ENCODE measurements at places on chromosomes 12 and 14.

DNA sequence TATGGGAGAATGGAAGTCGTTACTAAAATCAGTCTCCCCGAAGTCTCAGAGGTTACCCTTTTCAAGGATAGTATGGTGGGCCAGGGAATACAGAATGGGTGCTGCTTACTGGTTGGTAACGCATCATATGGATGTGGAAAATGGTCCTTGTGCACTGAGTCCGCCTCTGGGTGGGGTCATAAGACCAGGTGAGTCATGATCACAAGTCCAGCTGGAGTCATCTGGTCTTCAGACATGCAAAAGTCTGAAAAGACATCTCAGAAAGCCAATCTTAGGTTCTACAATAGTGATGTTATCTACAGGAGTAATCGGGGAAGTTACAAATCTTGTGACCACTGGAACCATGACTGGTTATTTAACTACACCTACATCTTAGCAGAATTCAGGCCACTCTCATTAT lies 71.9 kb upstream of the TCL1B start:
- DNase-seq = no peak

DNA sequence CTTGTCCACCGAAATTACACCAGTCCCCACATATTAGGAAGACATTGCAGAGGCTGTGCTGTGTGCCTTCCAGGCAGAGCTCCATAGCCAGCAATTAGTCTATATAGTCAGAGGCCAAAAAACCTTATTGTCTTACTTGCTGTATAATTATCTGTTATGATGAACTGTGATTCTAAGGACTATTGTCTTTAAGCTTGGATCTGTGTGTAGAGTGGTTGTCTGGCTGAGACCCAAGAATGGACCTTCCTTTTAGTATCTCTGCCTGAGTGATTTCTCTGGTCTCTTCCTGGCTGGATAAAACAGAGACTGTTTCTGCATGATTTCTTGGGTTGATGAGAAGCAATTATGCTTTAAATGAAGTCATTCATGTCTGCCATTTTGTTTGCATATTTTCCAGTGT lies 465.3 kb downstream of the PRKD1 start:
- DNase-seq = no peak

- DNase-seq = no peak
Observed at GRCh38 chr12:76804435-76804976, 40.6 kb downstream of the ZDHHC17 start.

DNA sequence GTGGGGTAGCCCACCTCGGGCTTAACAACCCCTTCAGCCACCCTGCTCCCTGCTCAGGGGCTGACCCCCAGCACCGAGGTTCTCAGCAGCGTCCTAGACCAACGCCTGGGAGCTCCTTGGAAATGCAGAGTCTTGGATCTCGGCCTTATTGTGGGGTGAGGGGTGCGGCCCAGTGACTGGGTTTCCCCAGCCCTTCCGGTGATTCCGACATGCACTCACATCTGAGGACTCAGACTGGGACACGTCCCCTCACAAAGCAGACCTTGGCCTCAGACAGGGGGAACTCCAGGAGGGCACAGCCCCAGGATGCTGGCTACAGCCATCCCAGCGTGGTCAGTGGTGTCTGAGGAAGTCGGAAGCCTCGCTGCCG lies 117.7 kb downstream of the RFLNA start:
- no peak for DNase-seq

GRCh38 chr14:79328863-79329262 lies 882.4 kb downstream of the DIO2 start:
- DNase-seq = peak; percentile 69

GRCh38 chr14:25518364-25518763 lies 468.4 kb upstream of the STXBP6 start:
- no peak for DNase-seq

GRCh38 chr12:42794806-42795205 lies 205.3 kb upstream of the PRICKLE1 start:
- DNase-seq = peak; percentile 83

GRCh38 chr12:116441292-116441691 lies 117.9 kb upstream of the MAP1LC3B2 start:
- no peak for DNase-seq

- no peak for DNase-seq
Observed at GRCh38 chr14:100321473-100322137, 1.5 kb upstream of the SLC25A47 start.

DNA sequence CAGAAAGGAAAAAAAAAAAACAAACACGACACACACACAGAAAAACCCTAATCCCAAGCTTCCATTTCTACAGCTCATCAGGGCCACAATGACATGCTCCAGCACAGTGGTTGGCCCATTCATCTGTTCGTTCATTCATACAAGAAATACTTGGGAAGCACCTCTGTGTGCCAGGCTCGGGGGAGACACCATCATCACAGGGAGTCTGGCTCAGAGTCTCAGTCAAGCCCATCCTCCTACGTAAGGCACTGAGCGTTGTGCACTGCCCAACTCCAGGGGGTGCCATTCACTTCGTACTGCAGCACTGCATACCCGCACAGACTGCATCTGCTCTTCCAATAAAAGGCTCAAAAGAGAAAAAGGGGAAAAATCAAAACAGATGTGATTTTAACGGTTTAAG lies 15.3 kb downstream of the VPS37B start:
- DNase-seq = peak; percentile 58

- no peak for DNase-seq
Observed at GRCh38 chr14:47427629-47428028, 247.8 kb downstream of the MDGA2 start.

- DNase-seq = peak; percentile 96
Observed at GRCh38 chr12:69415471-69416275, 54.5 kb upstream of the FRS2 start.

DNA sequence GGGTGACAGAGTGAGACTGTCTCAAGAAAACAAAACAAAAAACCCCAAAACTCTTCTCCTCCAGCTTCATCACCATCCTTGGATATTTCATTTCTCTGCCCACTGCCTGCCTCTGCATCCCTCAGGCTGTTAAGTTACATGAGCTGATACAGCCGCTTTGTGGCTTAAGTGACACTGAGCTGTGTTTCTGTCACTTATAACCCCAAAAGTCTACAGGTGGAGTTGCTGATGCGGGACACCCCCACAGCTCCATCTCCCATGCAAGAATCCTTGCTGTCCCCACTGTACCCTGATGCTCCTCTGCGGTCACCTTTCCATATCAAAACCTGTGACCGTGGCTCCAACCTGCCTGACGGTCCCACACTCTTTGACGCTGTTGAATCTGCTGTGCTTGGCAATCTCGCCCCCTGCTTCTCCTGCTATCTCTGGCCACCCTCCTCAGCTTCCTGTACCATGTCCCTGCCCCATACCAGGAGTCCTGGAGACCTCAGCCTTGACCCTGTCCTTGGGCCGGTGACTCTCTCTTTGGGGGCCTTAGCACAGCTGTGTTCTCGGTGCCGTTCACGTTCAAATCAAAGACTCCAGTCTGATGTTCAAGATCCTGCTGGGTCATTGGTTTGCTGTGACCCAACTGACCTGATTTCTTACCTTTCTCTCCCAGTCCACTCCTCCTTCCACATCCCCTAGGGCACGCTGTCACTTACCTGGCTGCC lies 20.3 kb downstream of the HVCN1 start:
- DNase-seq = no peak

- DNase-seq = peak; percentile 83
Observed at GRCh38 chr12:112096667-112097066, 11.9 kb downstream of the NAA25 start.

- DNase-seq = no peak
Observed at GRCh38 chr12:112321245-112321644, 61.0 kb downstream of the HECTD4 start.

GRCh38 chr14:96011607-96012006 lies 27.6 kb upstream of the C14orf132 start:
- no peak for DNase-seq

GRCh38 chr12:24945039-24945438 lies 3.9 kb downstream of the BCAT1 start:
- DNase-seq = no peak

GRCh38 chr14:83827383-83827782 lies 1702.6 kb upstream of the FLRT2 start:
- no peak for DNase-seq

Data from EH (cell line).